ENCODE measurements at places on chromosomes 5 and 9.

DNA sequence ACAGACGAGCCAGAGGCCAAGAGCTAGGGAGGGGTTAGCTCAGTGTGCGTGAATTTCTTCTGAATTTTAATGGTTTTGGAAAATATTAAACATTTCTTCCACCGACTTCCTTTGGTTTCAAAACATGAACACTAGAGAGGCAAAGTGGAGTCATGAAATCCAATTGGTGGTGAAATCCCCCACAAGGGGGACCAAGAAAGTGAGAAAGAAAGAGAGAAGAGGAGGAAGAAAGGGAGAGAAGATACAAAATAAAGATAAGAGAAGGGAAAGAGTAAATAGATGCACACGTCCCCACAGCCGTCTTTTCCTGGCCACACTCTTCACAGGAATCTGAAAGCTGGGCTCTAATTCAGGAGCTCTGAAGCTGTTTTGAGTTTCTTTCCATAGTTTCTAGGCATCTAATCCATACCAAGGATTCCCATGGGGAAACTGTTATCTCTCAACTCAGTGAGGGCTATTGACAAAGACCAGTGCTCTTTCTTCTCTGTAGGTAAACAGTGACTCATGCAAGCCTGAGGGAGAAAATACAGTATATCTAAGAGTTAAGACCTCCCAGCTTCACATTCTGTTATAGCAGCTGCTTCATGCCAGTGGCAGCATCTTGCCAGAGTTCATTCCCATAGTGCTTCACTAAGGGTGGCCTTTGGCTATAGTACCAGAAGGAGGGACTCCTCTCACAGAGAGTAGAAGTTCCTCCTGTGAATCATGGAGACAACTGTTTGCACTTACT, 115.8 kb upstream of the LIFR start:
- DNase-seq: no peak

- DNase-seq: no peak
Observed at GRCh38 chr5:178165581-178165980, 11.9 kb upstream of the NHP2 start.

DNA sequence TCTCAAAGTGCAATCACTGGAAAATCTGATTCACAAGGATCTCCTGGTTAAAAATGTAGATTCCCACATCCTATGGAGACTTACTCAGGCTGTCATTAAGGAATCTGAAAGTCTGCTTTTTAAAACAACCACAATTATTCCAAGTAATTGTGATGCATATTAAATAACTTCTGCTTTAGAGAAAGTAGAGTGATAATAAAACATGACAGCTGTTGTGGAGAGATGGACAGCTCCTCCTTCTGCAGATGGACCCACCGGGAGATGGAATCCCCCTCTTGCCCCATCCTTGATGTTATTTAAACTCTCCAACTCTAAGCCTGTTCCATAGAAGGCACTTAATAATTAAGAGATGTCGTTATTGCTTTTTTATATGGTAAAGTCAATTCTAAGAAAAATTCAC, 802.2 kb downstream of the CDH12 start:
- DNase-seq: no peak

DNA sequence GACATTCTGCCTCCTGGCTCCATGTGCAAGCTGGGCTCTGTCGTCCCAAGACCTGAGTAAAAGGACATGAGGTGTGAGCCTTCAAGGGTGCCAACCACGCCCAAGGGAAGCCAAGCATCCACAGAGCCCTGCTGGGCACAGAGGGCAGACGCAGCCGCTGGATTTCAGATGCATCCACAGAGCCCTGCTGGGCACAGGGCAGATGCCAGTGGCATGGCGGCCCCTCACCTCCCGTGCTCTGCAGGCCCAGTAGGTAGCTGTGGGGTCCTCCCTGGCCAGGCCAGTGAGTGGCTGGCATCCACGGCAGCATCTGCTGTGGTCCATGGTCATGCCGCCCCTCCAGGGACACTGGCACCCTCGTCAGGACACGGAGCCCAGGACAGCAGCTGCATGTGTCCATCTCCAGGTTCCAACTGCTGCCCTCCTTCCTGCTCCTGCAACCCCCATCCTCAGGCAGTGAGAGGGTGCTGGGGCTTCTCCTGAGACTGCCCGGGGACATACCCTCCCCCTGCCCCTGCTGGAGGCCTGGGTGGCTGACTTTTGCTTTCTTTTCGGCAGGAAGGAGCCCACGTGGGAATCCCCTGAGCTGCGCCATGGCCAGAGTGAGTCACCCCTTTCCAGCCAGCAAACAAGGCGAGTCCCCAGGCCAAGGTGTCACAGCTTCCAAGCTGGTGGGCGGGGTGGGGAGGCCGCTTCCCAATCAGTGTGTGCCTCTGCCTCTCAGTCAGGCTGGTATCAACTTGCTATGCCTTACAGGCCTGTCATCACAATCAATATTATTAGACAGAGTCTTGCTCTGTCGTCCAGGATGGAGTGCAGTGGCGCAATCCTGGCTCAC, 4.0 kb upstream of the TRAF2 start:
- DNase-seq: no peak

- no peak for DNase-seq
Observed at GRCh38 chr5:3958389-3958788, 362.8 kb downstream of the IRX1 start.

DNA sequence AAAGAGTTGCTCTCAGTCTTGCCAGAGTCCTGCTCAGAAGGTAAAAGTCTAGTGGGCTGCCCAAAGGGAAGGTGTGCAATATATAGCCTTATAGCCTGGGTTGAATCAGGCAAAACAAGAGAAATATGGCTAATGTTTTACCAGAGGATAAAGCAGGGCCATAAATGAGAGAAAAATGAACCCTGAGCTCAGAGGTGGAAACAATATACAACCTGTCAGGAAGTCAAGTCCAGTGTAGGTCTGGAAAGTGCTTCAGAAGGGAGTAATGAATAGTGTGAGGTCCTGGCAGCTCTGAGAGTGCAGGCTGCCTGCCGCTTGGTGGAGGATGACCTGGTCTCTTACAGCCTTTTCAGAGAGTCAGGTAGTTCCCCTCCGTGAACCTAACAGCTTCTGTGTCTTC, 177.8 kb upstream of the TNC start:
- DNase-seq: no peak

DNA sequence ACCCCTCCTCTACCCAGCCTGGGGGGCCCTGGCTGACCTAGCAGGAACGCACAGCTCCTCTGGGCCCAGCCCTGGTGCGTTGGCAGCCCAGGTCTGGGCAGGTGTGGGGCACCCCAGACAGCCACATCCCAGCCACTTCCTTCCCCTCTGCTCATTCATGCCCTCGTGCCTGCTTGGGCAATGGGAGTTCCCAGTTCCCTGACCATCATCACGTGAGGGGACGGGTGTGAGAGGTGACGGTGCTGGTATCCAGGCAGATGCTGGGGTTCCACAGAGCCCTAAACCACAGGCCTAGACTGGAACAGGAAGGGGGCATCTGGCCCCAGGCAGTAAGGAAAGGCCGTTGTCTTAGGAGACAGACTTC, 8.4 kb downstream of the RALGDS start:
- DNase-seq: no peak

GRCh38 chr5:172282272-172283019, 1.1 kb downstream of the UBTD2 start:
- no peak for DNase-seq

DNA sequence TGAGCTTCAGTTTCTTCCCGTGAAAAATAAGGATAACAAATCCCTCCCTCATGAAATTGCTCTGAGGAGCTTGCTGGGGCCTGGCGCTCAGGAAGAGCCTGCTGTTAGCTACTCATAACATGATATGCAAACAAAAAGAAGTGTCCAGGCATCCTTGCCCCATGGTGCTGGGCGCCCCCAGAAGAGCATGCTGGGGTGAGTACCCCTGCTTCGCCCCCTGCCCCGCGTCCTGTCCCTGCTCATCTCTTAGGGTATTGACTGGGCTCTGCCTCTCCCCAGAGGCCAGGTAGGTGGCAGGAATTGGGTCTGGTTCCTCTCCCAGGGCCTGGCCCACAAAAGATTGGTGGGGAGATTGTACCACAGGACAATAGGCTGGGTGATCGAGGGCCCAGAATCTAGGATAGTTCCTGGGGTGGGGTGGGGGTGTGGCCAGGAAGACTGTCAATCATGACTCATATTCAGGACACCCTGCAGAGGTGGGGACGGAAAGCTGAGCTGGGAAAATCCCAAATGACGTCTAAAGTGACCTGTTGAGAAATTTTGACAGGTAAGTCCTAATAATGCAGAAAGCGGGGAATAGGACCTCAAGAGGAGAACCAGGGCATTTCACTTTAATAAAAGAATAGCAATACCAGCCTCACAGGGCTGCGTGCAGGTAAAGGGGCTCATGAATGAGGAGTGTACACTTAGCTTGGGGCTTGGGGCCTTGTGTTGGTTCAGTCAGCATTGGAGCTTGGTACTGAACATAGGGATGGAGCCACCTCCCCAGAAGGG, 8.9 kb downstream of the PITX1 start:
- no peak for DNase-seq

- DNase-seq: no peak
Observed at GRCh38 chr5:16992444-16992843, 56.4 kb upstream of the MYO10 start.

DNA sequence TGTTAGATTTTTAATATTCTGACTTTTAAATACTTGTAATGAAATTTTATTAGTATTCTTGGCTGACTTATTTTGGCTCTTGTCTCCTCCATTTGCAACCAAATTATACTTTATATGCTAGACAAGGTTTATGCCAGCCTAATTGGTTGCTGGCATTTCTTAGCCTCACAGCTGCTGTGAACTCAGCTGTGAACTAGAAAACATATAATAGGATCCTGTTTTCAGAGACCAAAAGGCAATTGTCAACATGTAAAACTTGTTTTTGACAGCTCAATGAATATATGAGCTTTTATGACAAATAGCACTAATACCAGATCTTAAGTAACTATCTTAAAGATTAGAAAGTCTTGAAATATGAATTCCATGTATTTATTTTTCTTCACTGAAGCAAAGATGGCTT, 25.9 kb downstream of the KIF2A start:
- DNase-seq: no peak

- no peak for DNase-seq
Observed at GRCh38 chr5:21238786-21239185, 1250.8 kb upstream of the CDH18 start.

GRCh38 chr9:7165331-7165975, 407.7 kb downstream of the KDM4C start:
- DNase-seq: no peak

DNA sequence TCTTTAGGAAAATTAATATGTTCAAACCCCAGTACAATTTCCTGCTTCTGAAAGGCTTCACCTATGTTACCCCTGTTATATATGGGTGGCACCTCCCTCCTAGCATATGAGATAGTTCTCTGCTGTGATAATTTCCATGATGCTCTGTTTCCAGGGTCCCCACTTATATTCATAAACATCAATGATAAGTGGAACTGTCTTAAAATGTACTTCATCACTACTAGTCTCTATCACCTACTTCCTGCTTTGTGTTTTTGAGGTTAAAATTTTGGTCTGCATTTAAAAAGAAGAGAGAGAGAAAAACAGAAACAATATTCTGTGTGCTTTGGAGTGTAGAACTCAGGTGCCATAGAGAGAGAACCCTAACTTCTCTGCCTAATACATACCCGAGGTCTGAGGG, 234.7 kb downstream of the HTR1A start:
- DNase-seq: no peak

DNA sequence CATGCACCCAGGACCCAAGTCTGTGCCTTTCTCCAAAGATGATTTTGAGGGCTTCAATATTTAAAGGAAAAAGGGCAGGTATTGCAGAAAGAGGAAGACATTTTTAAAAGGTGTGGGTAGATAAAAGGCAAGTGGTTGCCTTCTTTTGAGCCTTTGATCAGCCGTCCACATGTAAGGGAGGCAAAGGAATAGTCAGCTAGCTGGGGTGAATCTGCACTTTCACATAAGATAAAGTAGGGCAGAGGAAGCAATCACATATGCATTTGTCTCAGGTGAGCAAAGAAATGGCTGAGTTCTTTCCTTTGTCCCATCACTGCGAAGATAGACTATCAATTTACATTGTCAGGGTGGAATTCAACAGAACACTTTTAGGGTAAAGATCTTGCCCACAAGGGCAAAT, 19.9 kb downstream of the MGAT1 start:
- no peak for DNase-seq

DNA sequence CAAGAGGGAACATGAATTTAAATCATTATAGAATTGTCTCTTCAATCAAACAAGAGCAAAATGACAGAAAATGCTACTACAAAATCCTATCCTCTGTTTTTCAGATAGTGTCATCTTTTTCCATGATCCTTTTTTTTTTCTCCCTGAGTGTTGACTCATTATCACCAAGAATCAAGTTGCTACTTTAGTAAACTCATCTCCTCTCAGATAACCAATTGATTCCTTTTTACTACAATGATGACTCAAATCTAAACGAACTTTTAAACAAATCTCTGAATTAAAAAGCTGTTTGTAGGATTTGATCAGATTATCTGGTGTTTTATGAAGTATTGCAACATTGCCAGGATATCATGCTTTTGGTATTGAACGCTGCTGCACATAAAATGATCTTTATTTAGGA, 23.9 kb upstream of the IL7R start:
- no peak for DNase-seq

- DNase-seq: no peak
Observed at GRCh38 chr5:41392016-41392415, 118.4 kb downstream of the PLCXD3 start.

DNA sequence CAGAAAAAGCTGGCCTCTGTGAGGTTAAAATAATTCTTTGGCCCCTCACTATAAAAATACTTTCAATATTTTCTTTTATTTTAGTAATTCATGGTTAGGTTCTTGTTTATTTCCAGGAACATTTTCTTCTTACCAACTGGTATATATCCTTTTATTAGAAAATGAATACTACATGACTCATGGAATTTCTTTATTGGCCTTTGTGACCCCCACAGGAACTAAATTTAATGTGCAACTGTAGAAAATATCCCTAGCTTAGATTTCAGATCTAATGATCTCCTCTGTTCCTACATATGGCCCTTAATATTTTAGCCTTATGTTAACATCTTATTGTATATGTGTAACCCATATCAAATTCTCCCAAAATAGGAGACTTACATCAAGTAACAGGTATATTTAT, 429.9 kb downstream of the NR2F1-AS1 start:
- DNase-seq: no peak

All from NCI-H2029 treated with DMSO at 0.1 percent for 48 hours (cell line).